NCI-H2081 treated with DMSO at 0.1 percent for 48 hours (cell line): ENCODE measurements at places on chromosomes 2 and 18.

GRCh38 chr18:3394648-3395047 lies 55.3 kb upstream of the TGIF1 start:
- no peak for DNase-seq

- no peak for DNase-seq
Measured at GRCh38 chr18:61086657-61087056, 246.6 kb upstream of the CDH20 start.

- no peak for DNase-seq
Measured at GRCh38 chr2:180394305-180394704, 387.2 kb upstream of the CWC22 start.

- DNase-seq: no peak
Measured at GRCh38 chr2:44741507-44741906, 200.0 kb upstream of the SIX3 start.

- DNase-seq: no peak
Measured at GRCh38 chr2:28449488-28450395, 46.1 kb upstream of the PLB1 start.

DNA sequence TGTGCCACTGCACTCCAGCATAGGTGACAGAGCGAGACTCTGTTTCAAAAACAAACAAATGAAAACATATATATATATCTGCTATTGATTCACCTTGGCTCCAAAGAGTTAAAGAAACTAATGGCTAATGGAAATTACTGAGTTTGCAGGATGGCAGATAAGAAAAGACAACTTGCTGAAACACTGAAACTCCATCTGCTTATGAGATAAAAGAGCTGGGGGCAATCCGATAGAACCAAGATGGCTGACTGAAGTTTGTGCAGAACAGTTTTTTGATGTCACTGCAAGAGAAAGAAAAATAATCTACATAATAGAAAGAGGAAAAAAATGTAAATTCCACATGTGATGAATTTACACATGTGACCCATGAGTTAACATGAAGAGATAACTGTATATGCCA lies 88.2 kb downstream of the LRATD1 start:
- no peak for DNase-seq

DNA sequence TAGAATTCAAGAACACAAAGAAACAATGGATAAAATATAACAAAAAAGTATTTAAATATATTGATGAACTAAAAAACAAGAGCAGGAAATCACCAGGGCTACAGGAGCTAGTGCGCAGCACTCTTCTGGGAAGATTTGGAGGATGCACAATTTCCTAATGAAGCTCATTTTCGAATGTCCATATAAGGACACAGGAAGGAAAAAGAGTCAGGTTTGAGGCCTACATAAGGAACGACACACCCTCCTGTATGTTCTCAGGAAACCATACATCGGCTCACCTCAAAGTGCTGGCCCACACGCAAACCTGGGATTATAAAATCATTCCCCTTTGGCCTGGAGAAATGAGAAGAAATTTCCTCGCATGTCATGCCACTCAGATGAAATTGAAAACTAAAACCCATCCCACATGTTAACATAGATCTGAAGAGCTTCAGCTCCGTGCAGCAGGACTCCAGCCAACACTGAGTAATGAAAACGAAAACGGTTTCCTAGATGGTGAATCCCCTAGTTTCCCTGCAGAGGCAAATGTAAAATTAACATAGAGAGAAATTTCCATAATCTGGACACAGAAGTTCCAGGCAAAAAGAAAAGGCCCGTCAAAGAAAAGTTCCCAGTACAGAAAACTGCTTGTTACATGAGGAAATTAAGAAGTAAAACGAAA lies 825.8 kb downstream of the SOCS6 start:
- no peak for DNase-seq

DNA sequence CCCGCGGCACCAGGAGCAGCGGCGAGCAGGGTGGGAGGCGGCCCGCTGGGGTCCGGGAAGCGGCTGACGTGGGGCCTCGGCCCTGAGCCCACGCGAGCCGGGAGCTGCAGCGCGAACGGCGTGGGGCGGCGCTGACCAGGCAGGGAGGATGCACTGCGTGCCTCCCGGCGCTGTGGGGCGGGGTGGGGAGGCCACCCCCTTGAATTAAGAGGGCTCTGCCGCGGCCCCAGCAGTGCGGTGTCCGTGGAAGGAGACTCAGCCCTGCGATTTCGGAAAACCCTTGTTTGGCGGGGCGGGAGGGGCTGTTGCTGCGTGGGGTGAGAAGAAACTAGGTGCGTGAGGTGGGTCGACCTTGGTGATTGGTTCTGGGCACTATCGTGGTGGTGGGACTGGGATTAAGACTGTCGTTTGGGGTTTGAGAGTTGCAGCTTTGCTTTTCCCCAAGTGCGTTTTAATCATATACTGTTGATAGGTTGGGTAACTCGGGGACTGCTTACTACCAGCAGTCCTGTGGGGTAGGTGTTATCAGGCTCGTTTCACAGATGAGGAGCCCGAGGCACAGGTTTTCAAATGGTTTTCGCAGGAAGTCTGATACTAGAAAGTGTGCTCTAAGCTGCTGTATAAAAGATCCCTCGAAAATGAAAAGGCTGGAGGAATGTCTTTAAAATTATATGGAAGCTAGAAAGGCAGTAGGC lies 722 bp downstream of the ACSL3 start:
- DNase-seq: no peak

GRCh38 chr18:62664414-62664813 lies 50.9 kb upstream of the PHLPP1 start:
- DNase-seq: no peak

DNA sequence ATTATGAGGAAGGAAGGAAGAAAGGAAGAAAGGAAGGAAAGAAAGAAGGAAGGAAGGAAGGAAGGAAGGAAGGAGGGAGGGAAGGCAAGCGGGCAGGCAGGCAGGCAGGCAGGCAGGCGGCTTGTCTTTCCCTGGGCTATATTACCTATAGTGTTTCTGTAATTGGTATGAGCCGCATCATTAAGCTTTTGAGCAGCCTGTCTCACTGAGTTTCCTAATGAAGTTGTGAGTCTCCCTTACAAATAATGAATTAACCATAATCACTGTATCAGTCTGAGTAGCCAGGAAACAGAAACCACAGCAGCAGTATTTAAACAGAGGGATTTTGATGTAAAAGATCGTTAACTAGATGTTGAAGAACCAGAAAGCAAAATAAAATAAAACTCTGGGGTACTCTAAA lies 11.8 kb upstream of the SULT1C3 start:
- no peak for DNase-seq

DNA sequence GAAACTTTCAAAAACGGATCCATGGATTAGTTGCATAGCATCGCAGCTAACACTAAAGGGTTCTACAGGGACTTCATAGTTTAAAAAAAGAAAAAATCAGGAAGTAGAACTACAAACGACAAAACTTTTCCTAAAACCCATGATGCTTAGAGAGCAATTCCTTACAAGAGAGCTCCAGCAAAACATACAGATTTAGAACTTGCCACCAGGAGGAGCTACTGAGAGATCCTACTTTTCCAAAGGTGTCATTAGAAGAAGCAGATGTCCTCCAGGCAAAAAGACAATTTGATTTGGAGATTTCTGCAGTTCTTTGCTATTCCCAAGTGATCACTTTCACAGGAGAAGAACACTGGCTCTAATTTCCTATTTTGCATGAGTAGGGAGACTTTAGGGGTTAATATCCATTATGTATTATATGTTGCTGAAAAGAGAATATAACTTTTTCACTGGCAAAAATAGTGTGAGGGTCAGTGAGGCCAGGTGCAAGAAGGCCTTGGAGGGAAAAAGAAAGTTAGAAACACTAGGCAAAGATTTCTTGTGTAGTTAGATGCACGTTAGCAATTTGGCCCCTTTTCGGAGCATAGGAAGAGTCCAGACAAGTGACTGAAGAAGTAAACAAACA lies 436.2 kb downstream of the SUCLG1 start:
- DNase-seq: no peak

- no peak for DNase-seq
Measured at GRCh38 chr18:75208155-75208835, 644 bp downstream of the PTGR3 start.

- DNase-seq: no peak
Measured at GRCh38 chr2:152542995-152543481, 174.2 kb downstream of the PRPF40A start.

- DNase-seq: no peak
Measured at GRCh38 chr2:69214898-69215297, 172.1 kb downstream of the GFPT1 start.

- no peak for DNase-seq
Measured at GRCh38 chr18:25827961-25828561, 262.4 kb downstream of the SS18 start.

- DNase-seq: no peak
Measured at GRCh38 chr2:6073191-6074088, 381.3 kb downstream of the SOX11 start.

DNA sequence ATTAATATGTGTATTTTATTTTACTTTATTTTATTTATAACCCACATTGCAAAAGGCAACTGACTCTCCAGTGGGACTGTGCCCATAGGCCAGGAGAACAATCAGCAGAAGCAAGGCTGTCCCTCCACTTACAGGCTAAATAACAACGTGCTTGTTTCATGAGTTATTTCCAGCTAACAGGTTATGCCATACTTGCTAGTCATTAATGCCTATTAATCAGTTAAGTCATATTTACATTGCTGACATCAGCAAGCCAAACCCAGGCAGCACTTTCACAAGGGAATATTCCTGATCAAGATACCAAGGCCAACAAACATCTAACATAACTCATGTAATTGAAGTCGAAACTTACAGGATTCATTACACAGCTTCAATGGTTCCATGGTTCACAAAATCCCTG lies 92.1 kb downstream of the EN1 start:
- no peak for DNase-seq

DNA sequence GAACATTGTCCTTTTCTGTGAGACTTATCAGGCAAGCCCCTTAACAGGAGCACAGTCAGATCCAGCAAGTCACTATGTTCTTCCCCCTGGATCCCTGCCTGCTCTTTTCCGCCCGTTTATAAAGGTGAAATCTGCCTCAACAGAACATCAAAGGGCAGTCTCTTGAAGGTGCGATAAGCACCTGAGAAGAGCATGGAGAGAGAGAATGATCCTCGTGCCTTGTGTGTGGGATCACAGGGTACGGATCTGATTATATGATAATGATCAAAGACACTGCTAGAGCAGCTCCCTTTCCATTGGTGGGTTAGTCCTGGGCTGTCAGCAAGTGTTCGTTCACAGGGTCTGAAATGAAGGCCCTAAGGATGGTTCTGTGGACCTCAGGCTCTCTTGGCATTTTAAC lies 106.4 kb downstream of the ZAP70 start:
- no peak for DNase-seq

DNA sequence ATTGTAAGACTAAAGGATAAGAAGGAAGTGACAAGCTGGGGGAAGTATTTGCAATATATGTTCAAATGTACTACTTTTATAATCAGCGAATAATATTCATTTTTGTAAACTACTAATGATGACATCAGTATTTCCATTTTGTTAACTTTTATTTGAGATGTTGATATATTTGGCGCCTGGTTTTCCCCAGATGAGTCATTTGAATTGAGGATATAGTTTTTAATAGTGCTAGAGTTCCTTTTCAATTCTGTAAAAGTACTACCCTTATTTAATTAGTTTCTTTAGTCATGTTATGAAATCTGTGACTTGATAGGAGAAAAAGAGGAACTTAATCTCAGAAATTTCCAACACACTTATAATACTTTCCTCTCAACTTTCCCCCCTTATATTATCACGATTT lies 495.3 kb downstream of the IRS1 start:
- DNase-seq: no peak

- DNase-seq: no peak
Measured at GRCh38 chr2:67650291-67651133, 253.4 kb downstream of the ETAA1 start.

DNA sequence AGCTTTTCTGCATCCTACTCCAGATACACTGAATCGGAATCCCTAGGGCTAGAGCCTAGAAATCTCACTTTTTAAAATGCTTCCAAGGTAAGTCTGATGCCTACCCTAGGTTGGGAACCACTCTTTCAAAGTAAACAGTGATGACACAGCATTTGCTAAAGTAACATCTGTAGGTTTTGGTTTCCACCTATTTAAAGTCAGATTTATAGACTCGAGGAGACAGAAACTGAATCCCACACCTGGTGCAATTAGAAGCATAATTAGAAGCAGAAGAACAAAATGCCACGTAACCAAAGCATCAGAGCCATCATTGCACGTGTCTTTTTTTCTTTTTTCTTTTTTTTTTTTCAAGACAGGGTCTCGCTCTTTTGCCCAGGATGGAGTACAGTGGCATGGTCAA lies 40.9 kb downstream of the PDK1 start:
- DNase-seq: no peak

DNA sequence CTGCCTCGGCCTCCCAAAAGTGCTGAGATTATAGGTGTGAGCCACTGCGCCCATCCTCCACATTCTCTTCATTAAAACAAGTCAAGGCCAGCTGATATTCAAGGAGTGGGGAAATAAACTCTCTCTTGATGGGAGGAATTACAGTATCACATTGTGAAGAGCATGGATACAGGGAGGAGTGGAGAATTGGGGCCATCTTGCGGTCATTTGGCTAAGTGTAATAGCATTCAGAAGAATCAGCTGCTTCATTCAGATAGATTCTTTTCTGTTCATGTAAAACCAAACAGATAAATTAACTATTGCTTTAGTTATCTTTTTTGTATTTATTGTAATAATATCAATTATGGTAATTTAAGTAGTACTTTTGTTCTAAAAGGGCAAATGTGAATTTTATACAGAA lies 156.3 kb downstream of the UBR3 start:
- DNase-seq: no peak

DNA sequence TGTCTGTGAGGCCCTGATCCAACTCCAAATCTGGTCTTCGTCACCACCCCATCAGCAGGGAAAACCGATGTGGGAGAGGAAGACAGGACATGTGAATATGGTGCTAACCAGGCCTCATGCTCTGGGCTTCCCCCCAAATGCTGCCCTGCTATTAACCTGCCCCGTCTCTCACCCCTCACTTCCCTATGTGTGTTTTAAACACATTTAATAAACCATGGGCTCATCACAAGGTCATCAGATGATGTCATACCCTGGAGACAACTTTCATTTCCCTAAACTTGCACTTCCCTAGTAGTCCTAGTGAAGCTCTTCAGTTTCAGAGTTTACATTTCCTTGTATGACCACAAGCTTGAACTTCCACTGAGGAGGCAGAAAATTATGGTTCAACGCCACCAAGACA lies 49.9 kb downstream of the CD8B2 start:
- no peak for DNase-seq

DNA sequence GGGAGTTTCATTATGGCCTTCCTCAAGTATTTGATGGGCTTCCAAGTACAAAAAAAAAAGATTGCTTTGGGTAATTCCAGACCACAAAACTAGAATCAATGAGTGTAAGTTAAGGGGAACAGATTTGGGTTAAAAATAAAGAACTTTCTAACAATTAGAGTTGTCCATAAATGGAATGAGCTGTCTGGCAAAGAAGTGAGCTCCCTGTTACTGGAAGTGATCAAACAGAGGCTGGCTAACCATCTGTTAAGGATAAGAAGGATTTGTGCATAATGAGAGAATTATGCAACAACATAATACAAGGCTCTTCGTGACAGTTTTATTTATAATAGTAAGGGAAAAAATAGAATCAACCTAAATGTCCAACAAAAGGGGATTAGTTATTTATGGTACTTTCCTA lies 44.6 kb upstream of the ACVR1 start:
- no peak for DNase-seq
